ENCODE measurements at places on chromosomes 2 and 18.

GRCh38 chr2:110897966-110898365 is 165.6 kb downstream of the ACOXL start:
- no peak for DNase-seq

DNA sequence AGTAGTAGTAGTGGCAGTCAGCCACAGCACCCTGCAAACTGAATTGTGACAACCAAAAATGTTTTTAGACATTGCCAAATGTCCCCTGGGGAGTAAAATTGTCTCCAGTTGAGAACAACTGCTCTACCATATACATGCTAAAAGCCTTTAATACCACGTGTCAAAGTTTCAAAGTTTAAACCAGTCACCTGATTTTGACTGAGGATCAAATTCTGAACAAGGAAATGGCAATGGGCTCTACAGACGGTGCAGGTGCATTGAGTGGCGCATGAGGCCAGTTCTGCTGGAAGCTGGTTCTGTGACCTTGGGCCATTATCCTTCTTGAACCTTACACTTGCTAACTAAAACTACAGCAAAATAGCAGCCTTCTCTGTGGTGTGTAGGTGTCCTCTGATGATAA is 85.0 kb downstream of the LIPG start:
- DNase-seq, result no peak

DNA sequence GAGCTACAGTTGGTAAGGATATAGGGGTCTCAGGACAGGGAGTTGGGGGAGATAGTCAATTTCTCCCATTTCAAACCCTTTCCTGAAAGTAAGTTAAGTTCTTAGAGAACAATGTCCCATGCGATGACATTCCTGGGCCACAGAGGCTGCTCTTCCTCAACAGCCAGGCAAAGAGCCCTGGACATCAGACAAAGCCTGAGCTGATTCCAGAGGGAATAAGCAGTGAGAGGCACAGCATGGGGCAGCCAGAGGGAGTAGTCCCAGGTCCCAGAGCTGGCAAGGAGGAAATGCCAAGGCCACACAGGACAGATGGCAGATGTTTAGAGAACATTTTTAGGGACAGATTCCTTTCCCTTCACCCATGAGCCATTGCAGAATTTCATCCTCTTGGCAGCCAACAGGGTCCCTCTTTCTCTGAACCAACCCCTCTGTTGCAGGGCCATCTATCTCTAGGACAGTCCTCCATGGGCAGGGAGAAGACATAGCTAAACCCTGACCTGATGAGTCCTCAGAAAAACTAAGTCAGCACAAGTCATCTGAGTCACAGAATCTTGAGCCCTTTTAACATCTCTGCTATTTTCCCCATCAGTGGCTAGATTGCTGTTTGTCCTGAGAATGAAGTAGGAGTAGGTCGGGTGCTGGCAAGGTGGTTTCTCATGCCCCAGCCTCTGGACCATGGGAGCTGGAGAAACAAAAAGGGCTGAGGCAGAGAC is 81.6 kb upstream of the STPG4 start:
- DNase-seq, result no peak

- DNase-seq, result no peak
Observed at GRCh38 chr2:128722489-128722888, 403.8 kb upstream of the HS6ST1 start.

GRCh38 chr2:11502740-11503292 is 31.0 kb upstream of the GREB1 start:
- no peak for DNase-seq

DNA sequence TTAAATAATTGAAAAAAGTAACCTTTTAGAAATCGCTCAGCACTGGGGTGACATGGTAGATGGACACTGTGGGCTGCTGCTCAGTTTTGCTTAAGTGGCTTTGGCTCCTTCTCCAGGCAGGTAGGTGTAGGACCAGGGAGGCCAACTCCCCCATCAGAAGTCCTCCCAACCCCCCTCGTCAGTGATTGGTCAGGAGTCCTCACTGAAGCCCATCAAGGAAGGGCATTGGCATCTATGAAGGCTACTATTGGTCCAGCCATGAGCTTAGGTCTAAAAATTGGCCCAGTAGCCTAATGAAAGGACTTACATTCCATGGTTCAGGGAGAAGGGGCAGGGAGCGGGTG is 34.7 kb downstream of the ST3GAL5 start:
- DNase-seq, result peak; percentile 72

GRCh38 chr18:29811519-29811918 is 1231.0 kb downstream of the DSC3 start:
- no peak for DNase-seq

DNA sequence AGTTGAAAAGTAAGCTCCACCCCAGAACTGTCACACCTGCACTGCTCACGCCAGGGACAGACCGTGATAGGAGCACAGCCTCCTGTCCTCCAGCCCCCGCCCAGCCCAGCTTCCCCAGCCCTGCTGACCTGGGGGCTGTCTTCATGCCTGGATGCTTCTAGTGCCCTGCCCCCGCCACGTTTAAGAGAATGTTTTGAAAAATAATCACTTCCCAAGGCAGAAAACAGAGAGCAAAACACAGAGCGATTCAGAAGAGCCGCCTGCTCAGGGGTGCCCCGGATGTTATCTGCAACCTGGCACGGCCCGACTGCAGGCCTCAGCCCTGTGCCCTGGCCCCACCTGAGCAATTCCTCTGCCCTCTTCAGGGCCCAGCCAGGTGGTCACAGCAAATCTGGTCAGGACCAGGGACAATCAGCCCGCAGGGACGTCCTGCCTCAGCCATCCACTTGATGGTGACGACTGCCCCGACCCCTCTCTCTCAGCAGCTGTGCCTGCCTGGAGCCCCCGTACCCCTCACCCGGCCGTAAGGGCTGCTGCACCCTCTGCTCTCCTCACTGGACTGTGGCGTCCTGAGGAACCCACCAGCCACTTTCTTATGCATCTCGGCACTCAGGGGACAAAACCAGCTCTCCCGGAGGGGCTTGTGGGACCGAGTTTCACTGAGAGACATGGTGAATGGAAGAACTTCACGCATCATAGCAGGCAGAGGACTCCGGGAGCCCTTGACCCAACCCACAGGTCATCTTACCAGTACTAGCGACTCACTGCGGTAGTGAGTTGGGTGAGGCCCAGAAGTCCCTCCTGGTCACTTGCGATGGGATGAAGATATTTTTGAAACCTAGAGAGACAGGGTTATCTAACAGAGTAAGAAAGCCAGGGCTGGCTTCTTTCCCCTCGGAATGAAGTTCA is 30.2 kb downstream of the ADI1 start:
- no peak for DNase-seq

DNA sequence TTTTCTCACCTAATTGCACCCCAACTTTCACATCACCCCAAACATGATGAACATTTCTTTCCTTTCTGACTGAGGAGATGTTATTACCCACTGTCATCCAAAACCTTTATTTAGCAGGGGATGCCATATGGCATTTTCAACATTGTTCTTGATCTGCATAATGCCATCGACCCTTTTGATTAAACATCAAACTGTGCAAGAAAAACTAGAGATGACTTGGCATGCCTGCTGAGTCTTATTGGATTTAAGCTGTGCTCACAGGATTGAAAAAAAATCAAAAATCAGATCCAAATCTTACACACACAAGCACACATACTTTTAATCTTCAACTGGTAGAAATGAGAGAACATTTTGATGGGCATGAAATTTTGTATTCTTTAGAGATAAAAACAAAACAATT is 536.0 kb downstream of the TMX3 start:
- no peak for DNase-seq

- no peak for DNase-seq
Observed at GRCh38 chr2:200226451-200227426, 79.8 kb upstream of the SPATS2L start.

DNA sequence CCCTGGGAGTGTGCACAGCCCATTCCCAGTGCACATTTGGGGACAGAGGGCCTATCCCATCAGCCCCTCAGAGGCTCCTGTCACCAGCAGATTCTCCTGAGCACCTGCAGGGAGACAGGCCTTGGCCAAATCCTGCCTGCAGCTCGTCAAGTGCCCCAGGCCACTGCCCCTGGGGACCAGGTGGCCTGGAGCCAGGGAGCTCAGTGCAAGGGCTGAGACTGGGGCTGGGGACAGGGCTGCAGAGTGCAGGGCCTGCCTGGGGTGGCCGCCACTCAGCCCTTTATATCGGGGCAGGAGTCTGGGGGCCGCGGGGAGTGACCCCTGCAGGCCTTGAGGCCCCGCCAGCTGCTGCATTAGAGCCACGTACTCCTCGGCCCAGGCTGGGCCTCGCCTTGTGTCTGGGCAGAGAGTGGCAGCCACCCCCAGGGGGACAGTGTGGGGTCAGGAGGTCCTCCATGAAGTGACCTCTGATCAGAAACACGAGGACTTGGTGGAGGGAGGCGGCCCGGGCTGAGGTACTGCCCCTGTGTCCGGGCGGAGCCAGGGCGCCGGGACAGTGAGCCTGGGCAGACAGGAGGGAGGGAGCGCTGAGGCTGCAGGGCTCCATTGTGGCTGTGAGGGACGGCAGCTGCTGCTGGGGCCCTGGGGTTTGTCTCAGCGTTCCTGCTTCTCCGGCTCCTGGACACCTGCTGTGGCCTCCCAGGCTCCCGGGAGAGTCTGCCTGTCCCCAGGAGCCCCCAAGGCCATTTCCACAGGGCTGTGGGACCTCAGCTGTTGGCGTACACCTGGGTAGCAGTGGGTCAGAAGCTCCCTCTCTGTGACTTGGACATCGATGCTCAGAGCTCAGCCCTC is 24.2 kb downstream of the GPC1 start:
- DNase-seq, result no peak

DNA sequence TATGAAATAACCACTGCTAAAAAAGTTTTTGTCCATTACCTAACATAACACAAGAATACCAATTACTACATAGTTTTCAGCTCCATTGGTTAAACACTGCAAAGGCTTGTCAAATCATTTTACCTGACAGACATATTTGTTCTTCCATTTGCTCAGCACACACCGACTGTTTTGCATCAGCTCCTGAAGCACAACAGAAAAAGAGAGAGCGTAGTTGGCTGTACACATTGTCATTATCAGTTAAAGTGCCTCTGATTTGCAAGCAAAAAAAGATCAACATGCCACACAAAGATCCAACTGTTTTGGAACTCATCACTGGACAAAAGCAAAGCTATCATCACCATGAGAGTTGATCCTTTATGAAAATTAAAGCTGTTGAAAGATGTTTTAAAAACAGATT is 103.8 kb downstream of the WDPCP start:
- DNase-seq, result no peak

- DNase-seq, result no peak
Observed at GRCh38 chr18:1361936-1362335, 457.3 kb downstream of the ADCYAP1 start.

DNA sequence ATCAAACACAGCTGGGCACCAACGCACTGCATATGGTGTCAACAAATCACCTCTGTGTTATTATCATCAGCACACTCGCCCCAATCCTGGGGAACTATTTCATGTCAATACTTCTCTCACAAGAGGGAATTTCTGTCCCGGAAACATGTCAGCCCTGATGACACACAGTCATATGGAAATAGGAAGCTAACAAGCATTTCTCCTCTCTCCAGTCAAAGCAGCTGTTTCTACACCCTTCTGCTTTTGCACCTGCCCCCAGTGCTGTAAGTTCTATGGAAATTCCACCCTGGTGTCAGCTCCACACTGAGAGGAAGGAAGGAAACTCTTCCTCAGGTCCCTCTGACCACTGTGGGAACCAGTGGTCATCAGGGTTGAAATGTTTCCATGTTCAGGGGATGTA is 447.6 kb upstream of the ID2 start:
- no peak for DNase-seq

GRCh38 chr2:150572194-150572766 is 84.8 kb upstream of the RND3 start:
- DNase-seq, result no peak

DNA sequence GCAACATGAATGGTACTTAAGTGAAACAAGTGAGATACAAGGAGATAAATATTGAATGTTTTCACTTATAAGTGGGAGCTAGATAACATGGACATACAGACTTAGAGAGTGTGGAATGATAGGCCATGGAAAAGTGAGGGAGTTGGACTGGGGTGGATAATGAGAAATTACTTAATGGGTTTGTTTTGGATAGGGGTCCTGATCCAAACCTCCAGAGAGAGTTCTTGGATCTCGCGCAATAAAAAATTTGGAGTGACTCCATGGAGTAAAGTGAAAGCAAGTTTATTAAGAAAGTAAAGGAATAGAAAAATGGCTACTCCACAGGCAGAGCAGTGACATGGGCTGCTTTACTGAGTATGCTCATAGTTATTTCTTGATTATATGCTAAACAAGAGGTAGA is 508.9 kb downstream of the CNTNAP5 start:
- no peak for DNase-seq

GRCh38 chr18:44761812-44762211 is 81.1 kb downstream of the SETBP1 start:
- DNase-seq, result no peak

DNA sequence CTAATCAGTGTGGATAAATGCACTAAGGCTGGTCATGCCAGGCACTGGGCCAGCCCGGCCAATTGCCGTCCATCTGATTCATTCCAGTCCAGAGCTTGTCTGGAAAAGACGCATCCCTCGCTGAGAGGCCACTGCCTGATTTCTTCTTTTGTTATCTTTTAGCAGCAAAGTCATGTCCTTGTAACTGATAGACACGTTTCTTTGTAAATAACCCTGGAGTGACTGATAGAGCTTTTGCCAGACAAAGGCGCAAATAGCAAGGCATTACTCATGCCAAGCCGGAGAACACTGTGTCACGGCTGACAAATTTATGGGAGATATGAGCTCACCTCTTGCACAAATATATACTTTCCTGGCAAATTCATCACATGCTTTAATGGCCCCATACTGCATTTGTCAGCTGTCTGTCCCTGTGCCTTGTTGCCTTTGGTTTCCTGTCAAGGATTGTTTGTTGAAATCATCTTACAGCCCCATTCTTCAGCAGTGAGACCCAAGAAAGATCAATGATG is 164.4 kb downstream of the ETAA1 start:
- DNase-seq, result no peak

DNA sequence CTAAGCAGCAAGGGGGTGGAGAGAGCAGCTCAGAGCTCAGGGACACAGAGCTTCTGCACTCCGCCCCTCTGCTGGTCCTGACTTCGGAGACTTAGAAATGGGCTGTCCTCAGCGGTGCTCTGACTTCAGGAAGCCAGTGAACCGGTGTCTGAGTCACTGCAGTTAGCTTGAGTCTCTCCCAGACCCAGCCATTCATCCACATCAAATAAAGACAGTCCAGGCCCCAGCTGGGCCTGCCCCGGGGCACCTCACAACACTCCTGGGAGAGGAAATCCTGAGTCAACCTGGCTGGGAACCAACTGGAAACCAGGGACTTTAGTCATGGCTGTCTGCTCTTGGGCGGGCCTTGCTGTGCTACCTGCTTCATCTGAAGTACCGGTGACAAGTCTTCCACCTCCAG is 5.4 kb upstream of the ITGB6 start:
- no peak for DNase-seq
